ENCODE measurements at places on chromosomes 6 and 20.

GRCh38 chr6:151498327-151498726, 4.5 kb downstream of the CCDC170 start:
- DNase-seq: no peak

DNA sequence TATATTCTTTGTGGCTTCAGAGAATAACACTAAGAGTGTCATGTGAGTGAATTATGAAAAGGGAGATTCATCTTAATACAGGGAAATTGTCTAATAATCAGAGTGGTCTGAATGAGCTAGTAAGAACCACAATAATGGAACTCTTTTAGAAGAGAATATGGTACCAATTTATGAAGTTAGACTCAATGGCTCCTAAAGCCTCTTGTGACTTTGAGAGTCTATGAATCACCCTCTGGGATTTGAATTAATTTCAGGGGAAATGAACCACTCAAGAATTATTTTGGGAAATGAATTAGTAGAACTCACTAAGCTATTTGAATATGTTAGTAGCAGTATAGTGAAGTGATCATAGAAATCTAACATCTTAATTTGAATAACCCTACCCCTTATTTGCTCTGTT, 14.3 kb downstream of the PCMT1 start:
- DNase-seq: no peak

DNA sequence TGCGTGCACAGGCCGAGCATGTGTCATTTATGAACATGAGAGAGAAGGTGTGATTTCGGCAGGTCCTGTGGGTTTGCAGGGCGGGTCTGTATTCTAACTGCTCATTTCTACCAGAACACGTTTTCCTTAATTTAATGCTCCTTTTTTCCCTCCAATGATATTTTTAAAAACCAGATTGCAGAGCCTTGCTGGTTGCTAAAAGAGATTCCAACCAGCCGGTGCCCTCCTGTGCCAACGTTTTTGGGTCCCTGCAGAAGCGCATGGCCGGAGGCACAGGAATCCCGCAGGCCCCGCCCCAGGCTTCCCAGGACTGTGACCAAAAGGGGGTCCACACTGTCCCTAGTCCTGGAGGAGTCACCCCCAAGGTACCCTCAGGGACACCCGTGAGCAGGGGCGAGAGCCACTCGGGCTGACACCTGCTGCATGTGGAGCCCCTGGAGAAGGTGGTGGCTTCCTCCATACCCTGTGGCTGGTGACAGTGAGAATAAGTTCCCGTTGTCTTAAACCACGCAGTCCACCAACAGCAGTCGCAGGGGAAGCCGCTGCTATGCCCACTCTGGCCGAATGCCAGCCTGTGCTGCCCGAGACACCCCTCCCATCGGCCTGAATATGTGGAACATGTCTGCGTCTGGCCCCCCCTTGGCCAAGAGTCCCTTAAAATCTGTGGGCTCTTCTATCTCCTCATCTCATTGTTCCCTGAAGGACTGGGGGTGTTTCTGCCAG, 15.7 kb upstream of the NTSR1 start:
- DNase-seq: no peak

GRCh38 chr6:109944448-109944847, 33.7 kb upstream of the GPR6 start:
- no peak for DNase-seq

DNA sequence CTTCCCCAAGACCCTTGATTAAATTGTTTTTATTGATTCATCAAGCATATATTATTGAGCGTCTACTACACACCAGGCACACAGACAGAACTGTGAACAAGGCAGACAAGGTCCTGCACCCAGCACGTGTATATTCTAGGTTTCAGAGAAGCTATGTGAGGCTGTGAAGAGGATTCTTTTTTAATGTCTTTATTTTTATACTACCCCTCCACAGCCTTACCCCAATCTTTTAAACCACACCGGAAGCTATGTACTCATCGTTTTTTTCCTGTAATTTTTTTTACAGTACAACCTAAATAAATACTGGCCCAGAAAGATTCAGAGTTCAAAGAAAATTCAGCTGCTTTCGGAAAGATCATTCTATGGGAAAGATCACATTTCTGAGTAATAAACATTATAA, 10.0 kb downstream of the SGK1 start:
- no peak for DNase-seq

DNA sequence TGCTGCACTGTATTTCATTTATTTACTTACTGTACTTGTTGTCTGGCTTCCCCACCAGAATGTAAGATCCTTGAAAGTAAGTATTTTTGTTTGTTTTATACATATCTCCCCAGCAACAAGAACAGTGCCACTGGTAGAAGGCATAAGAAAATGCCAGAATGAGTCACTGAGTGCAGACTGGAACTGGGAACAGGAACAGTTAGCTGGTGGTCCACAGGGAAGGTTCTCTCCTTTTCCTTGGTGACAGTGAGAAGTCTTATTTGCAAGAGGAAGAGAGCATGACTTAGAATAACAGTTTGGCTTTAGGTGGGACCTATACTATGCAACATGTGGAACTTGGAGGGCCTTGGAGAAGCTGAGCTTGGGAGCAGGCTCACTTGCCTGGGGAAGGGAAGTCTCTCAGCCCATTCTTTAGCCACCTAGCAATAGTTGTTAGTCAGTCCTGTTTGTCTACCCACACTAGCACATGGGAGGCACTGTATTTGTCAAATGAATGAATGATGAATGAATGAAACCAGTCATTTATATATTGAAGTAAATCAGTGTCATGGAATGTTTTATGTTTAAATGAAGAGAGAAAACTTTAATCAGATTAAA, 203.5 kb downstream of the KCNQ5 start:
- DNase-seq: no peak

DNA sequence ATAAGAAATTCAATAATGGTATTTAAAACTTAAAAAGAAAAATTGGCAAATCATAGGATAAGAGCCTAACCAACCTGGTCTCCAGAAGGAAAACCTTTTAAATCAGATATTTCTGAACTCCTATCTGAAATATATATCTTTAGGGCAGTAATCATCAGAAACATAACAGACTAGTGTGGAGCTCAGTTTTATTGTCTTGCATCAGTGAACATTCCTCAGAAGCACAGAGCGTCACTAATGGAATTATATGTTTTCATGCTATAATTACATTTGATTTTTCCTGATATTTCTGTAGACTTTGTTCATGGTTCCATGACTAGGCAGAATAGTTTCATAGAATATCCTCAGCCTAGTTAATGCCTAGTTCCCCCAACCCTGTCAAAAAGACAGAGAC, 262.2 kb downstream of the EYA4 start:
- DNase-seq: no peak

DNA sequence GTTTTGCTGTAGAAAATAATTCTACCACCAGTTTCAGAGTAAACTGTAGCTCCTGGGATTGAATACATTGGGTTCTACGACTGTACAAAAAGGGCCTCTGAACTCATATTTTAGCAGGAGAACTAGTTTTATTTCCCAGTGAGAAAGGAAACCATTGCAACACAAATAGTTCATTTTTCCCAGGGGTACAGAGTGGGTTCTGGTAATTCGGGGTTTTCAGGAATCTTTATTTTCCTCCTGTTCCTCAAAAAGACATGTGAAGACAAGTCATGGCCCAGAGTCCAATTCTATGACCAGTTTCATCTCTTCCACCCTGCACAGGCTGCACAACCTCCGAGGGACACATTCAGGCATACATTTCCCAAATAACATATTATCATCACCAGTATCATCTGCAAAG, 222.1 kb downstream of the HIVEP2 start:
- no peak for DNase-seq

GRCh38 chr6:154736618-154737259, 3.5 kb downstream of the SCAF8 start:
- no peak for DNase-seq

DNA sequence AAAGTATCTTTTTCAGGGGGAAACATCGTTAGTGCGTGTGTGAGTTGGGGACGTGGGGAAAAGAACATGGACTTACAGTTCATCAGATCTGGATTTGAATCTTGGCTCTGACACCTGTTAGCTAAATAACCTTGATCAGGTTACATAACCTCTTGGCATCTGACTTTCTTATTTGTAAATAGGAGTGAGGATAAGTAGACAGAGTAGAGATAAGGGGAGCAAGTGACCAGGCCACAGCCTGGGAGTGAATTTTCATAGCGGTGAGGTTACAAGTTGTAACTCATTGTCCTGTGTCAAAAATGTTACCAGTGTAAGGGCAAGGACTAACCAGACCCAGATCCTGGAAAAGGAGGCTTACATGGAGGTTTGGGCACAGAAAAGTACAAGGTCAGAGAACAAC, 733.5 kb upstream of the MMS22L start:
- DNase-seq: no peak

DNA sequence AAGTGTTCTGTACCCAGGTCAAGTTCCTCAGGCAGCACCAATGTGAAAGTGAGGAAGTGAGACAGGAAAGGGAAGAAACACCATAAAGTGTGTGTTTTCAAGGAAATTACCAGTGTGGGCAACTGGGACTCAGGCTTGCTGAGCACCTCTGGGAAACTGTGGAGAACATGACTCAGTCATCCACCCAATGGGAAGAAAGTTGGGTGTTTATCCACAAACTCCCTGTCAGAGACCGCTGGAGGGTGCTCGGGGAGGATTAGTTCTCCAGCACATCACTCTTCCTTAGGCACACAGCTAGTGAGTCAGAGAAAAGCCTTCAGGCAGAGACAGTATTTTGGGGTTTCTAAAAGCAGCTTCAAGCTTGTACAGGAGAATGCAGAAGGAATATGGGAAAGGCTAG, 93.6 kb downstream of the PCSK2 start:
- DNase-seq: no peak

DNA sequence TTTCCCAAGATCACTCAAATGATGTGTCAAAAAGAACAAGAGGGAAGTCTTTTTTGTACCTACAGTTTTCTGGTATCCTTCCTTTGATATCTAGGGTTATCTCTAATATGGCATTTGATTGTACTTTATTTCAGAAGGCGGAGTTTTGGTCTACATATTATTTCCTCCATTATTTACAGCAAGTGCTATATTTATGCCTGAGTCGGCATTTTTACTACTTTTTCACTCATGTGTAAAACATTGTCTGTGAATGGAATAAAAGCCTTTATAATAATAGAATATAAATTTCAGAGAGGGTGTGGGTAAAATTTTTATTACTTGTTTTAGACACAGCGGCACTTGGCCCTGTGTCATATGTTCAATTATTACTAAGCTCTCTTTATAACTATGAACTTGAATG, 398.4 kb downstream of the BCKDHB start:
- no peak for DNase-seq

DNA sequence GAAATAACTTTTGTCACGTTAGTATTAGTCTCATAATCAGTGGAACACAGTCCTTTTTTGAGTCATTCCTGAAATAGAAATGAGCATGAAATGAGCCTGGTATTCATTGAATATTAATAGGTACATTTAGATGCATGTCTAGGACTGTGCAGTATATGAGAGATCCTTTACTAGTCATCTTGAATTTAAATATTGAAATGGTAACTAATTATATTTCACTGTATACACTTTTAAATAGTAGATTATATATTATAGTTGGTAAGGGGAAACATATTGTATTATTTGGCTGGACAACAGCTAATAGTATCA, 59.4 kb downstream of the RSPO3 start:
- no peak for DNase-seq

GRCh38 chr6:6612308-6612707, 23.8 kb downstream of the LY86 start:
- DNase-seq: no peak

DNA sequence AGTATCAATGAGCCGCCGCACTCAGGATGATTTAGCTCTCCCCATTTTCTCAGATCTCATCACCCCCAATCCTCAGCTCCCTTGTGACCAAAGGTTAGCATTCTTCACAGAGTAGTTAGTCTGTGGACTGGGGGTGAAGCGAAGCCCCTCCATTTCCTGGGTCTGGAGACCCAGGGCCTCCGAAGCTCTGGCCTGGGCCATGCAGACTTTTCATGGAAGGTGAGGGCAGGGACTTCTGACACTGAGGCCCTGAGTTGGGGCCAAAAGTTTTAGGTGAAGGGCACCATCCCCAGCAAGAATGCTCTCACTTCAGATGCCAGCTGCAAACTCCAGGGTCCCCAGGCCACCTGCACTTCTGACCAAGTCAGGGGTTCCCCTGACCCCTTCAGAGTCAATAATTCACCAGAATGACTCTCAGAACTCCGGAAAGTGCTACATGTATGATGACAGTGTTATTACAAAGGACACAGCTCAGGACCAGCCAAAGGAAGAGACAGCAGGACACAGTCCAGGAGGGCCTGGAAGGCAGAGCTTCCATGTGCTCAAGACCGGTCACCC, 65.7 kb upstream of the DUSP22 start:
- DNase-seq: no peak

- DNase-seq: no peak
Observed at GRCh38 chr6:3318821-3319540, 60.2 kb downstream of the PSMG4 start.

DNA sequence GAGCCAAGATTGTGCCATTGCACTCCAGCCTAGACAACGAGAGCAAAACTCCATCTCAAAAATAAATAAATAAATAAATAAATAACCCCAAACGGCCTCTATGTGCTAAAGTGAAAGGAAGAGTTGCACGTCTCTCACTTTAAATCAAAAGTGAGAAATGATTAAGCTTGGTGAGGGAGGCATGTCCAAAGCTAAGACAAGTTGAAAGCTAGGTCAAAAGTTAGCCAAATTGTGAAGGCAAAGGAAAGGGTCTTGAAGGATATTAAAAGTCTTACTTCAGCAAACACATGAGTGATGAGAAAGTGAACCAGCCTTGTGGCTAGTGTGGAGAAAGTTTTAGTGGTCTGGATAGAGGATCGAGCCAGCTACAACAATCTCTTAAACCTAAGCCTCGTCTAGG, 14.3 kb downstream of the ZBP1 start:
- no peak for DNase-seq

GRCh38 chr20:25054995-25055629, 2.8 kb downstream of the ACSS1 start:
- DNase-seq: no peak

- DNase-seq: no peak
Observed at GRCh38 chr6:109031416-109031815, 63.2 kb downstream of the SESN1 start.

GRCh38 chr6:78911218-78911940, 44.0 kb downstream of the IRAK1BP1 start:
- no peak for DNase-seq

DNA sequence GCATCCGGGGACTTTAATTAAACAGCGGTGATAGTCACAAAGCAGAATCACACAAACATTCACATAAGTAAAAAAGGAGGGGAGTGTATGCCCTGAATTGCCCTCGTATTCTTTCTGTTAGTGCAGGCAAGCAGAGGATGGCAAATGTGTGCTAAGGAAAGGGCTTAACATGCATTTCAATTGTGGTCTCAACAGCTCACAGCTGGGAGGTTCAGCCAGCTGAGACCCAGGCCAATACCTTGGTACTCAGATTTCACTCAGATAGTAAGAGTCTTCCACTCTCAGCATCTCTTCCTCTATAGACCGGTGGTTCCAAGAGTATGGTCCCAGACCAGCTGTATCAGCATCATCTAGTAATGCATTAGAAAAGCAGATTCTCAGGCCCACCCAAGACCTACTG, 215.1 kb downstream of the PHACTR1 start:
- DNase-seq: no peak

- peak; percentile 54 for DNase-seq
Observed at GRCh38 chr6:135170849-135171248, 10.3 kb upstream of the MYB start.
